ENCODE measurements at places on chromosomes 11 and 22.
A peak's percentile ranks its signal among the peaks of the same experiment; 100 is the strongest.

GRCh38 chr22:27108425-27109114 is 451.2 kb downstream of the MIAT start:
- no peak for DNase-seq

GRCh38 chr11:2367266-2368160 is 9.6 kb upstream of the CD81 start:
- no peak for DNase-seq

GRCh38 chr11:12811861-12812260 is 137.6 kb downstream of the TEAD1 start:
- no peak for DNase-seq

DNA sequence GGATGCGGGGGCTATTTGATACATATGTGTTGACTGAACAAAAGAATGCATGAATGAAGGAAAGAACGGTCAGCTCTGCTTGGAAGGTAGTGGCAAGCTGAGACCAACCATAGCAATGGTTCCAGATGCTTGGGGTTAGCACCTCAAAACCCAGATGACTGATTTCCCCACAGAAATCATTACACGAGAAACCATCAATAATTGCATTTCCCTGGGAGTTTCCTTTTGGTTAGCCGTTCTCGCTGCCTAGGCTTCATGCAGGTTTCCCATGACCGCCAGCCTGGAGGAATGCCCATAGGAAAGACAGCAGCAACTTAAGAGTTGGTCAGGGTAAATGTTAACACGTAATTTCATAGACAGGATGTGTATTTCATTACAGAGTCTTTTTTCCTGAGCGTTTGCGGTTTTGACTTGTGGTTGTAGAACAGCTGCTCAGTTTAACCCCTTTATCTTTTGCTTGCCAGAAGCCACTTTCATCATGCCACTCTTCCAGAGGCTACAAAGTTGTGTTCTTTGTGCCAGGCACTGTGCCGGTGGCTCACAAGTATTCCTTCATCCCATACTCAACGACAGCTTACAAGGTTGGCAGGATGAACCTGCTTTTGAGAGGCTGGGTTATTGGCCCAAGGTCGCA is 2.8 kb downstream of the IL17RA start:
- DNase-seq = peak; percentile 9

- no peak for DNase-seq
These were observed 234 bp downstream of the SESN3 start for GRCh38 chr11:95230810-95231126.

DNA sequence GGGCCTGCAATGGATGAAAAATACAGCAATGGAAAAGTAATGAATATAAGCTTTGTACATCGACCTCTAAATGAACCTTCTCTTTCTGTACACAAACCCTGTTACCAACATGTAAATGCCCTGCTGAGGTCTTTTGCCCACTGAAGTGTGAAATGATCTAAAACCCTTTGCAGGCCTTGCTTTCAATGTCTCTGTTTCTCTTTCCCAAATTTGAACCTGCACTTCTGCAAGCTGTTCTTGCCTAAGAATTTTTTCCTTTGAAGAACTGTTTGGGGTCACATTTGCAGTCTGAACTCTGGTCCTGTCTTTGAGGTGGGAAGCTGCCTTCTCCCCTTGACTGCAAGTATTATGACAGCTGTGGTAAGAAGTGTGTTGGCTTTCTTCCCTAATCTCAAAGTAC is 1237.1 kb downstream of the FAM181B start:
- DNase-seq = no peak

GRCh38 chr11:102534261-102534872 is 3.8 kb upstream of the MMP7 start:
- no peak for DNase-seq

- DNase-seq = no peak
These were observed 871 bp upstream of the SEZ6L start for GRCh38 chr22:26168330-26168851.

DNA sequence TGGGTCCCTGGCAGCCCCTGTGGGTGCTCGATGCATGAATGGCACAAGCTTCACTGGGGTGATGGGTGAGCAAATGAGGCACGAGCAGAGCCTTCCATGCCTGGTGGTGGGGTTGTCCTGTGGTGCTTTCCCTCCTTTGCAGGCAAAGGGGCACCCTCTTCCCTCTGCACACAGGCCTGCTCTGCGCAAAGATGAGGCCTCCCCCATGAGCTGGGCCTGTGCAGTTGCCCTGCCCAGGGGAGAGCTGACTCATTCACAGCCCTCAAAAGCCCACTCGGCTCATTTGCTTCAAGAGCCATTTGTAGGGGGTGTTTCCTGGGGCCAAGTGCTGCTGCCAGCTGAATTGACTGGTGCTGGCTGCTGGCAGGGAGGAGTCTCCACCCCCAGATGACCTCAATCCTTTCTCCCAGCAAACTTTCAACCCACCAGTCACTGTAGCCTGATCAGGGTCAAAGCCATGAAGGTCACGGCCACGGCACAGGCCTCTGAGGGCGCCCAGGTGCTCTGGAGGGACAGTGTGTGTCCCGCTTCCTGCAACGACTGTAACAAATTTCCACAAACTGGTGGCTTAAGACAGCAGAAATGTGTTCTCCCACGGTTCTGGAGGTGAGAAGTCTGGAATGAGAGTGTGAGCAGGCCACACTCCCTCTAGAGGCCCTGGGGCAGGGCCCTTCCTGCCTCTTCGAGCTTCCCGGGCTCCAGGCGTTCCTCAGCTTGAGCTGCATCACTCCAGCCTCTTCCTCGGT is 48.8 kb upstream of the ANO1 start:
- no peak for DNase-seq

DNA sequence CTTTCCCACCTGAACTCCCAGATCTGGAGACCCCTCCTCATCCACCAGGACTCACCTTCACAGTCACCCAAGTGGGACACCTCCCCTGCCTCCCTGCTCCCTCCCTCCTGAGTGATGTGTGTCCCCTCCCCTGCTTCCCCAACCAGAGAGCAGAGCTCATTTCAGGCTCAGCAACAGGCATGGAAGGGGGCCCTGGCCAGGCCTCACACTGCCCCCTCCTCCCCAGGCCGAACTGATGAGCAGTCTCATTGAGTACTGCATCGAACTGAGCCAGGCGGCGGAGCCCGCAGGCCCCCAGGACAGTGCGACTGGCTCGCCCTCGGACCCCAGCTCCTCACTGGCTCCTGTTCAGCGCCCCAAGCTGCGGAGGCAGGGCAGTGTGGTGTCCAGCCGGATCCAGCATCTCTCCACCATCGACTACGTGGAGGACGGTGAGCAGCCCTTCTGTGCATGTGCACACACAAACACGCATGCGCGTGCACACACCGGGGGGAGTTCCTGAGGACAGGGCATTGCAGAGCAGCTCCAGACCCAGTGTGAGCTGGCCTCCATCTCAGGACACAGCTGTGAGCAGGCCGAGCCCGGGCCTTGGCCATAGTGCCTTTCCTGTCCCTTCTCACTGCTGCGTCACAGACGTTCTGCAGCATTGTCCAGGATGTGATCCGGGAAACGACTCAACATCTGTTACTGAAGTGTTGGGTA is 17.8 kb upstream of the NEAT1 start:
- no peak for DNase-seq

- DNase-seq = no peak
These were observed 619.0 kb upstream of the ARHGAP42 start for GRCh38 chr11:100068116-100068515.

- DNase-seq = no peak
These were observed 755.7 kb downstream of the KCNA4 start for GRCh38 chr11:29260939-29261705.

DNA sequence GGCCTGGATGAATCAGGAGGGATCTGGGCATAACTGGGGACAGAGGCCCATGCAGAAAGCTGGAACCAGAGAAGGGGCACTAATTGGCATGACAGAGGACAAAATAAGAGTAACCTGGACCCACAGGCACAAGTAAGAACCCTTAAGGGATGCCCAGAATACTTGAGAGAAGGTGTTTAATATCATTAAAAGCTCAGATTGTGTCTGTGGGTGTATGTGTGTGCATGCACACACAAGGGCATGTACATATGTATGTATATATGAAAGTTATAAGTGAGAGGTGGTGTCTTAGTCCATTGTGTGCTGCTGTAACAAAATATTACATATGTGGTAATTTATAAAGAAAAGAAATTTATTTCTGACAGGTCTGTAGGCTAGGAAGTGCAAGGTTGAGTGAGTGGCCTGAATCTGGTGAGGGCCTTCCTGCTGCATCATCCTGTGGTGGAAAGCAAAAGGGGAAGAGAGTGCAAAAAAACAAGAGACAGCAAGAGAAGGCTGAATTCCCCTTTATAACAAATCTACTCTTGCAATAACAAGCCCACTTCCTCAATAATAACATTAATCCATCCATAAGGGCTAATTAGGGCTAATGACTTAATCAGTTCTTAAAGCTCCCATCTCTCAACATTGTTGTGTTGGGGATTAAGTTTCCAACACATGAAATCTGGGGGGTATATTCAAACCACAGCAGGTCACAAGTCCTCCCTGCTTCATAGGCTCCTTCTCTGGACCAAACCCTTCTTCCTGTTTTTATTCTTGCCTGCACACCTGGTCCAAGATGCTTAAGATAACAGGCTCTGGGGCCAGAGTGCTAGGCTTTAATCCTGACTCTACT is 68.3 kb upstream of the POU2AF2 start:
- DNase-seq = no peak

DNA sequence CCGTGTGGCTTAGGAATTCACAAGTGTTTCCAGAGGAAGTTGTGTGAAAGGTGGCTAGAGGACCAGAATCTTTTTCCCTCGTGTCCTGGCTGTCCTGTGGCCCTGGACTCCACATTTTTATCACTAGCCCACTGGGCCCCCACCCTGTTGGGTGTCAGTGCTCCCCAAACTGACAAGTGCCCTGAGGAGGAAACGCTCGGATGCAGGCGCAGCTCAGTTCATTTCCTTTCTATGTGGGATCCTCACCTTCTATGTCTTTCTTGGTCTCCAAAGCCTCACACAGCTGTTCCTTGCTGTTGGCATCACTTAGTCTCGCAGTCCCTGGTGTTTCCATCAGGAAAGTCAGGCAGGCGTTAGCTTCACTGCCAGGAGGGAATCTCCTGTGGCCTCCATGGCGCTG is 68.0 kb upstream of the KCNQ1OT1 start:
- DNase-seq = no peak

DNA sequence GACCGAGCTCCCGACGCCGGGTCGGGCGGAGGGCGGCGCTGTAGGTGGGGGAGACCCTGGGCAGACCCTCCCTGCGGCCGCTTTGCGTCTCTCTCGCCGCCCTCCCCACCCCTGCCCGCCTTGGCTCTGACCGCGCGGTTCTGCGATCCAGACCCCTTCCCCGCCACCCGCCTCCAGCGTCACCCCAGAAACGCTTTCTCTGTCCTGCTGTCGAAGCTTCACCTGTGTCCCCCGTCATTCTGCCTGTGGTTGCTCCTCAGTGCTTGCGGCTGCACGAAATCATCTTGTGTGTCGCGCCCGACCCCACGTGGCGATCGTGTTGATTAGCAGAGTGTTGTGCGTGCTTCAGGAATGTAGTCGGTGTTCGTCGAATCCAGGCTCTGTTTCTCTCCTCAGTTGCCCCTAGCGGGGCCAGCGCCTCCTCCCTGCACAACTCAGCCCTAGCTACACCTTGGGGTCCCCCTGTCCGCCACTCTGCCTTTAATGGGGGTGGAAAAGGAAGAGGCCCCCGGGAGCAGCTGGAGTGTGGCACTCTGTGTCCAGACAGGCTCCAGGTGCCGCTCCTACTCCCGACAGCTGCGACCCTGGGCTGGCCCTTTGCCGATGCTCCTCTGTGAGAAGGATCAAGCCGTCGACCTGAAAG is 851 bp downstream of the PTDSS2 start:
- peak; percentile 72 for DNase-seq

- DNase-seq = no peak
These were observed 4.6 kb upstream of the RTN4R start for GRCh38 chr22:20272700-20273099.

DNA sequence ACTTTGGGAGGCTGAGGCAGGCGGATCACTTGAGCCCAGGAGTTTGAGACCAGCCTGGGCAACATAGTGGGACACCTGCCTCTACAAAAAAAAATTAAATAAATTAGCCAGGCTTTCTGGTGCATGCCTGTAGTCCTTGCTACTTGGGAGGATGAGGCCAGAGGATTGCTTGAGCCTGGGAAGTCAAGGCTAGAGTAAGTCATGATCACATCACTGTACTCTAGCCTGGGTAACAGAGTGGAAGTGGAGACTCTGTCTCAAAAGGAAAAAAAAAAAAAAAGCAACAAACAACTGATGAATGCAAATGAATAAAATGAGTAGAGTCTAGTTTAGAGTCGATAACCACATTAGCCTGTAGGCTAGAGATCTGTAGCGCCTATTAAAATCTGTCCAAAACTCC is 3.9 kb upstream of the BCL2L13 start:
- DNase-seq = no peak

DNA sequence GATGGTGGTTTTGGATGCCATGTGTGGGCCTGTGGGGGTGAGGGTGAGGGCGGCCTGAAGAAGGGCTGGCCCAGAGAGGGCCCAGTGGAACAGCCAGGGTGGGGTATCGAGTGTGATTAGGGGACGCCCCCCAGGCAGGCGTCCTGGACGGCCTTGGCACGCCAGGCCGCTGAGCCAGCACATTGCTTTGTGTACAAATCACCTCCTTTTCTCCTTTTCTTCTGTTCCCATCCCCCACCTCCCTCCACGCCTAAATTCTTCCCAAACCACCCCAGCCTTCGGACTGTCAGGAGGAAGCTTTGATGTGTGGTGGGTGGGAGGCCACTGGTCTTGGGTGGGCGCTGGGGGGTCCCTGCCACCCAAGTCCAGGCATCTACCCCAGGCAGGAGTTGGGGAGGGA is 7.8 kb upstream of the CD248 start:
- DNase-seq = no peak

DNA sequence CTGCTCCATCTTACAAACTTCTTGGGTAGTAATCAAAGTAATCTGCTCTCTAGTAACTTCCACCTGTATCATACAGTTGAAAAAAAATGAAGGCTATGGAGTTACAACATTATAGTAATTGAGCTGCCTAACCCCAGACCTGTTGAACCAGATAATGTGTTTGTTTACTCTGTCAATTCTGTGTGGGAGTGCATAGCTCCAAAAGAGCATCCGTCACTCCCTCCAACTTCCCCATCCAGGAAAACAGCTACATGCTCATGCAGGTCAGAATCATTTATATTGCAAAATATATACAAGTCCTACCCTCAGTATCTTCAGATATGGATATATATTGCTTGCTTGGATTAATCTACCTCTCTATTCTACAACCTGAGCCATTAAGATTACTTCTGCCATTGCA is 244.0 kb upstream of the ANO5 start:
- DNase-seq = no peak

DNA sequence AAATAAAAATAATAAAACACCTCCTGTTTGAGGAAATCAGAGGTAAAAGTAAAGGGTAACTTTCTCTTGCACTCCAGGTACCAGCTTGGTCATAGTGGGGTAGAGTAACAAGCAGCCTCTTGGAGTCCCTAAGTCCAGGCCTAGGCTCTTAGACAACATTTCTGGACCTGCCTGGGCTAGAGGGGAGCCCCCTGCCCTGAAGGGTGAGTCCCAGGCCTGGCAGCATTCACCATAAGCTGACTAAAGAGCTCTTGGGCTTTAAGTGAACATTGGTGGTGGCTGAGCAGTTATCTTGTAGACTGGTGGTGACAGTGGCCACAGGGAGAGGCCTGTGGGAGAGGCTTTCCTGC is 18.6 kb upstream of the OR56A3 start:
- DNase-seq = no peak
